NCI-H226 (cell line): ENCODE measurements at places on chromosomes 7 and 10.
A peak's percentile ranks its signal among the peaks of the same experiment; 100 is the strongest.

DNA sequence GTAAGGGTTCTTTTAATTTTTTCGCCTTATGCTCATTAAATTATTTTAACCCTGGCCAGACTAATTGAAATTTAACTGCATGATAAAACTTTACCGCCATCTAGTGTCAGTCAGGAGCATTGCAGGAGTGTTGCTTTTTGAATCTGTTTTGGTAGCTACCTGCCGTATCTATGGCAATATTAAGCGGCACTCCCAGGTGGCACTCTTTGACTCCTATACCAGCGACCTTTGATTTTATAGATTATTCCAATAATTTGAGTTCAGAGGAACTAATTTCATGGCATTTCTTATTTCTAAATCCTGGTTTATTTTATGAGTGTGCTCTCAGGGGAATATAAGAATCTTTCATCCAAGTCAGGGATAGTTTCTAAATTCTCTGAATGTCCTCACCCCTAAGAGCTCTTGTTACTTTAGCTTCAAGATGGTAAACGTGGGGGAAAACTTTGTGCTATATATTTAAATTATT lies 198.9 kb downstream of the REEP3 start:
- DNase-seq: no peak

- no peak for DNase-seq
Measured at GRCh38 chr10:28367929-28368484, 65.1 kb upstream of the MPP7 start.

DNA sequence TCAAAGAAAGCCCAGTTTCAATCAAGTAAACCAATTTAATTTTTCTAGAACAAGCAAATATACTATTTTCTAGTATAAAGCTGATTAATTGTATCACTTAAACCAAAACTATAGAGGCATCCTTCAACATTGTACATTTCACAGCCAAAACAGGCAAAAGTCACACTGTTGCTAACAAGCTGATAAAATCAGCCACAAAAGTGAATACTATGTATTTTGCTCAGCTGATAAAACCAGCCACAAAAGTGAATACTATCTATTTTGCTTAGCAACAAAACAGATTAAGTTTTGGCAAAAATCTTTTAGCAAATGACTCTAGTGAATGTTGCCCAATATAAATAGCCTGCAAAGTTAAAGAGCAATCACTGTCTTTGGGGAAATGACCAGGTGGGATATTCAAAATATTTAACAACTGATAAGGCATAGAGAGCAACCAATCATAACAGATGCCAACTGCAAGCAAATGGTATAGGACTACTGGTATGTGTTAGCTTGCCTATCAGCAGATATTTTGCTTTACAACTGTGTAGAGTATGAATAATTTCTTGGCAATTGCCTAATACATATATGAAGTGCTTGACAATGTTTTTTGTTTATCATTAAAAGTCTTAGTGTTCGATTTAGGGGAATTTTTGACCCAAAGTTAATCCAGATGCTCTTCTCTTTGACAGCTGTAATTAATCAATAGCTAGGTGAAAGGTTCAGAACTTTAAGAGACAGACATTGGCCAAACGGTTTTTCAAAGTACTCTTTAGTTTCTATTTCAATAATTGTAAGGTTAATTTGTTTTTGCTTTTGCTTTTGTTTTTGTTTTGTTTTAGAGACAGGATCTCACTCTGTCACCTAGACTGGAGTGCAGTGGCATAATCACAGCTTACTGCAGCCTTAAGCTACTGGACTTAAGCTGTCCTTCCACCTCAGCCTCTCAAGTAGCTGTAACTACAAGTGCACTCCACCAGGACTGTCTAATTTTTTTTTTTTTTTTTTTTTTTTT lies 44.4 kb upstream of the SP4 start:
- peak; percentile 60 for DNase-seq

GRCh38 chr10:75762431-75762802 lies 331.0 kb downstream of the LRMDA start:
- no peak for DNase-seq

DNA sequence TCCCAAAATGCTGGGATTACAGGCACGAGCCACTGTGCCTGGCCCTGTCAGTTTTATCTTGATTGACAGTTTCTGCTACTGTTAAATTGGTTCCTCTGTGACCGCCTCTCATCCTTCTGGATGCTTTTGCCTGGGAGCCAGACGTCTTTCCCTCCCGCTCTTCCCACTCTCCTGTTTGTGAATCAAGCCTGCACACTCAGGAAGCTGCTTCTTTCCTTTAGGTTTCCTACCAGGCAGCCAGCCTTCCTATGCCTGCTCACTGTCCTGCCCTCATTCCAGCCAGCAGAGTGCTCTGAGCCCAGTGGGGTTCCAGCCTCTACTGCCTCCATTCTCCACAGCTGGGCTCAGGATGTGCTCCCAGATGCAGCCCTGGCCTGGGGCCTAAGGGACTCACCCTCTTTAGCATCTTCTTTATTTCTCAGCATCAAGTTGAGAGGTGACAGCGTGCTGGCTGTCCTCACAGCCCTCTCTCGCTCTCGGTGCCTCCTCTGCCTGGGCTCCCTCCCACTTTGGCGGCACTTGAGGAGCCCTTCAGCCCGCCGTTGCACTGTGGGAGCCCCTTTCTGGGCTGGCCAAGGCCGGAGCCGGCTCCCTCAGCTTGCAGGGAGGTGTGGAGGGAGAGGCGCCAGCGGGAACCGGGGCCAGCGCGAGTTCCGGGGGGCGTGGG lies 5.1 kb downstream of the SH2D4B start:
- no peak for DNase-seq

DNA sequence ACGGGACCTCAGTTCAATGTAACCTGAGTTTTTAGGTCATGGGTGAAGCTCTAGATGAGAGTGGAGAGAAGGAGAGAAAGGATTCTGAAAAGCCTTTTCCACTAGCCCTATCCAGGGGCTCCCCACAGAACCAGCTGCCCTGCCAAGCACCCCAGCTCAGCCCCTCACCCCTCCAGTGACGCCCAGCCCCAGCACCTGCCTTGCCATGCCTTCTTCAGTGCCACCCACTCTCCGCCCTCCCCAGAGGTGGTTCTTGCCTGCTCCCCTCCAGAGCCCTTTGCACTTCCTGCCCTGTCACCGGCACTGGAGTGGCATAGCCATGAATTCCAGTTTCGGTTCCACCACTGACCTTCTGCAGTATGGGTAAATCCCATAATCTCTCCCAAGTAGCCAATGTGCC lies 70.1 kb downstream of the PCGF5 start:
- DNase-seq: no peak

- DNase-seq: no peak
Measured at GRCh38 chr7:132603220-132603833, 27.1 kb upstream of the PLXNA4 start.

DNA sequence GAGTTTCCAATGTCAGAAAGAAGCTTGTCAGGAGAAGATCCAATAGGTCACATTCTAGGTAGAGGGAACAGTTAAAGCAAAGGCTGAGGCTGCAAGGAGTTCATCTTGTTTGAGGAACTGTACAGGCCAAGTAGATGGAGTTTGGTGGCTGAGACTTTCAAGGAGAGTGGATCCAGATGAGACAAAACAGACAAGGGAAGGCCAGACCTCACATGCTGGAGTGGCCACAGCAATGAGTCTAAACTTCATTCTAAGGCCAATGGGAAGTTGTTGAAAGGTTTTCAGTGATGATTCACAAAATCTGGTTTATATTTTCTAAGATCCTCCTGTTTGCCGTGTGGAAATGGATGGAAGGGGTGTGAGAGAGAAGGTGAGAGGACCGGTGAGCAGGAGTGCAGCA lies 40.0 kb downstream of the EPDR1 start:
- DNase-seq: no peak

DNA sequence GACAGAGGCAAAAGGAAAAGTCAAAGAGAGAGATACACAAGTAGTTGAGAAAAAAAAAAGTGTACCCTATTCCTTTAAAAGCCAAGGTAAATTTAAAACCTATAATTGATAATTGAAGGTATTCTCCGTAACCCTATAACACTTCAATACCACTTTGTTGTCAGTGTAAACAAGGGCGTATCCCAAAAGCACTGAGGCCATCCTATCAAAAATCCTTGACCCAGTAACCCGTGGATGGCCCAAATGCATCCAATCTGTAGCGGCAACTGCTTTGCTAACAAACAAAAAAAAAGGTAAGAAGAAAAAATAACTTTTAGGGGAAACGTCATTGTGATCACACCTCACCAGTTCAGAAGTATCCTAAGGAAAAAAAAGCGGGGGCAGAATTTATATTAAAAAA lies 5.1 kb upstream of the NAPEPLD start:
- DNase-seq: no peak

DNA sequence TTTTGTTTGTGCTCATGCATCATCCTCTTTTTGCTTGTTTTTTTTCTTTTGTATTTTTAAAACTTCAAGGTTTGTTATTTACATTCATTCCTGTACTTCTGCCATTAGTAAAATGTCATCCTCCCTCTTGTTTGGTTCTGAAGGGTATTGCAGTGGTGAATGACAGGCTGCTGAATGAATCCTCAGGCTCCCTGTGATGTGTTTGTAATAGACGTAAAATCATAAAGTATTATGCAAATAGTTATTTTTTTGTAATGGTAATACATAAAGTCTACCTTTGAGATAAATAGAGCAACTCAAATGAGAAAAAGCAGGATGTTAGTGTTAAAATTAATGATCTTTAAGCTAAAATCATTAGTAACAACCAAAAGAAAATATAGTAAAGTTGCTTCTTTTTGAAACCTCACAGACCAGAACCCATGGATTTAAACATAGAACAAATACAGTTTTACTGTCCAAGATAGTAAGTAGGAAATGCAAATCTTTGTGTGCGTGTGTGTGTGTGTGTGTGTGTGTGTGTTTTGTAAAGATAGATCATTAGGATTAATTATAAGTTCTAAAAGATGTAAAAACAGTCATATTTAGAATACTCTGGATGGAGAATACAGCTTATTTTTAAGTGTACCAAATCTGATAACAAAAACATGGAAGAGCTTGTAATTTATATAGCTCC lies 4.5 kb downstream of the GLCCI1 start:
- no peak for DNase-seq

- DNase-seq: no peak
Measured at GRCh38 chr10:44198096-44198779, 186.7 kb downstream of the CXCL12 start.

GRCh38 chr10:60123172-60123571 lies 216.8 kb upstream of the CCDC6 start:
- peak; percentile 35 for DNase-seq

- no peak for DNase-seq
Measured at GRCh38 chr10:29473087-29473356, 161.7 kb downstream of the SVIL start.

- no peak for DNase-seq
Measured at GRCh38 chr7:9192969-9193368, 759.6 kb downstream of the NXPH1 start.

GRCh38 chr7:32519763-32520162 lies 24.5 kb downstream of the AVL9 start:
- DNase-seq: no peak

GRCh38 chr7:128831178-128831993 lies 1.2 kb downstream of the FLNC start:
- DNase-seq: peak; percentile 55

- DNase-seq: peak; percentile 93
Measured at GRCh38 chr7:139360210-139360947, 685 bp downstream of the LUC7L2 start.

- DNase-seq: no peak
Measured at GRCh38 chr10:28047061-28047460, 48.2 kb upstream of the ODAD2 start.

DNA sequence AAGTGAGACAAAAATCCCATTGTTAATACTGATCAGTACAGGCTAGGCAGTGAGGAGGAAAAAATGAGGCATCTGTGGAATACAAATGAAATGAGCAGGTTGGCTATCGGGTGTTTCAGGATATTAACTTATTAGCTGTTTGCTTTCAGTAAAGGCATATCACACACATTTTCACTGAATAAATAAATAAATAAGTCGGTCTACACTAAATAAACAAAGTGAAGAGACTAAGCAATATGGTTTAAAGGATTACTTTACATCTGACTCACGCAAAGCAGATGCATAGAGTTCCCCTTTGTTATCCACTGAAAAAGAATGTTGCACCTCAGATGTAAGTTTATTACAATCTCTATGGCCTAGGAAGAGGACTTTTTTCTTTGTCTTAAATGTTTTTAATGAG lies 6.3 kb upstream of the SEMA3A start:
- no peak for DNase-seq

DNA sequence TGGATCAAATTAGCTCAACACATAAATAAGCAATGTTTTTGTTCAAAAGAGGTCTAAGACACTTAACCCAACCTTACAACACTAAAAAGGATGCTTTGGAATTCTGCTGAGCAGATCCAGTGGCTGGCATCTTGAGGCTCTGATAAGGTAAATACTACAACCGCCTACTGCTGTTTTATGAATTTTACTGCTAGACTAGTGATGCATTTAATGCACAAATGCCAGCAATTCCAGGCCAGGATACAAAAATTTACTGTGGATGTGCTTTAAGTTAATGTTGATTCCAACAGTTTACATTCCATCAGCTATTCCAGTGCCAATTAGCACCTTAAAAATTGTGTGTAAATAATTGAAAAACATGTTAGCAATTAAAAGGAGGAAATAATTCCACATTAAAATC lies 261.3 kb downstream of the PARD3 start:
- DNase-seq: no peak

GRCh38 chr10:75265856-75266255 lies 30.1 kb upstream of the COMTD1 start:
- DNase-seq: no peak

DNA sequence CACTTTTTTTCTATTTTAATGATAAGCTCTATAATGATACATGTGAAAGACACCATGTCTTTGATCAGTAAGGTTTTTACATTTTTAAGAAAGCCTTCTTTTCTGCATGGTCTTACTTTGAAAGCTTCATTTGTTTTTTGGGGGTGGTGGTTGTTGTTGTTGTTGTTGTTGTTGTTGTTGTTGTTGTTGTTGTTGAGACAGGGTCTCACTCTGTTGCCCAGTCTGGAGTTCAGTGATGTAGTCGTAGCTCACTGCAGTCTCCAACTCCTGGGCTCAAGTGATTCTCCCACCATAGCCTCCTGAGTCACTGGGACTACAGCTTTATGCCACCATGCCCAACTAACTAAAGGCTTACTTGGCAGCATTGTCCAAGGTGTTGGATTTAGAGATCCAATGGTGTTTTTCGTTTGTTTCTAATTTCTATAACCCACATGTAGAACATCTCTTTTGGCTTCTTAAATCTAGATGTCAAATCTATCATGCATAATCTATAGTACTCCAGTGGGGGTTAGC lies 45.4 kb downstream of the TRIM24 start:
- no peak for DNase-seq

- no peak for DNase-seq
Measured at GRCh38 chr7:101519324-101520023, 109.6 kb downstream of the MYL10 start.

DNA sequence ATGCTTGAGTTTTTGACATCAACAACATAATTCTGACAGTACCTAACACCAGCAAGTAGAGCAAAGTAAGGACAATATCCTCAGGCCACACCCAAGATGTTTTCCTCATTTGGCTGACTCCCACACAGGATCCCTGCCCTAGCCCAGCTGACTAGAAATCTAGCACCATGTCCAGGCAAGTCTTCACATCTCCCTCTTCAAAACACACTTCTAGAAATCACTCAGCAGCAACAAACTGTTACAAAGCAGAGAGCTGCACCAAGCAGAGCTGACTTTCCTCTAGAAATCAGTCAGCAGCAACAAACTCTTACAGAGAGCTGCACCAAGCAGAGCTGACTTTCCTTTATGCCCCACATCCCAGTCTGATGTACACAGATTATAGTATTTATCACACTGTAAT lies 7.7 kb downstream of the TMEM168 start:
- DNase-seq: peak; percentile 27
